GDM1 (cell line): ENCODE measurements at places on chromosomes 1 and 21.
A peak's percentile ranks its signal among the peaks of the same experiment; 100 is the strongest.

DNA sequence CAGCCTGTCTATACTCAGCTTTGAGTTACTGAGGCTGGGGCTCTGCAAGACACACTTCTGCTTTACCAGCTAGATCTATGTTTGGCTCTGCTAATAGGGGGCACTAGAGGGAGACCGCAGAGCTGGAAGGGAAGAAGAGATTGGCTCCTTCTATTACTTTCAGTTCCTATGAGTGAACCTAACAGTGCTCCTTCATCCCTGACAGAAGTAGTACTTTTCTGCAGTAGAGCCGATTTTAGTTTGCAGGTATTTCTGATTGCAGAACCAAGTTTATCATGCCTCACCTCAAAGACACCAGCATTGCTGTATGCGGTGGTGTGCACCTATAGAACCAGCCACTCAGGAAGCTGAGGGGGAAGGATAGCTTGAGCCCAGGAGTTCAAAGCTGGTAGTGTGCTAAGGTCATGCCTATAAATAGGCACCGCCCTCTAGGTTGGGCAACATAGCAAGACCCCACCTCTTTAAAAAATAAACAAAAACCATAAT lies 5.7 kb upstream of the ZDHHC18 start:
- DNase-seq, result peak; percentile 67

- DNase-seq, result no peak
Observed at GRCh38 chr1:22340066-22340465, 111.6 kb upstream of the ZBTB40 start.

DNA sequence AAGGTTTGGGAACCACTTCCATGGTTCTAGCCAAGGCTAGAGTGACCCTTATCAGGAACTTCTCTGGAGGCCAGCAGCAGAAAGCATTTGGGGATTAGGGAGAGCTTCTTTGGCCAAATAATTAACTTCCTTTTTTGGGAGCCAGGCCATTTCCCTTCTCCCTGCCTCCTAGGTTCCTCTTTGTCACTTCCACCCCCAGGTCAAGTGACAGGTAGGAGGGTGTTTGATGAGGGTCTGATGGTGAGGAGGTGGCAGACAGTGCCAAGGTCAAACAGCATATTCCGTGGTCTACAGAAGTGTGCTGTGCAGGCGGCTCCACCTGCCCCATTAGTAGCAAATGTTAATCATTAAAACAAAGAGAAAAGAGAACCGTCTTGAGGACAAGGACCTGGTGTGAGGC lies 1.9 kb upstream of the KCNA10 start:
- no peak for DNase-seq

GRCh38 chr21:36910581-36911307 lies 55.7 kb downstream of the HLCS start:
- no peak for DNase-seq

DNA sequence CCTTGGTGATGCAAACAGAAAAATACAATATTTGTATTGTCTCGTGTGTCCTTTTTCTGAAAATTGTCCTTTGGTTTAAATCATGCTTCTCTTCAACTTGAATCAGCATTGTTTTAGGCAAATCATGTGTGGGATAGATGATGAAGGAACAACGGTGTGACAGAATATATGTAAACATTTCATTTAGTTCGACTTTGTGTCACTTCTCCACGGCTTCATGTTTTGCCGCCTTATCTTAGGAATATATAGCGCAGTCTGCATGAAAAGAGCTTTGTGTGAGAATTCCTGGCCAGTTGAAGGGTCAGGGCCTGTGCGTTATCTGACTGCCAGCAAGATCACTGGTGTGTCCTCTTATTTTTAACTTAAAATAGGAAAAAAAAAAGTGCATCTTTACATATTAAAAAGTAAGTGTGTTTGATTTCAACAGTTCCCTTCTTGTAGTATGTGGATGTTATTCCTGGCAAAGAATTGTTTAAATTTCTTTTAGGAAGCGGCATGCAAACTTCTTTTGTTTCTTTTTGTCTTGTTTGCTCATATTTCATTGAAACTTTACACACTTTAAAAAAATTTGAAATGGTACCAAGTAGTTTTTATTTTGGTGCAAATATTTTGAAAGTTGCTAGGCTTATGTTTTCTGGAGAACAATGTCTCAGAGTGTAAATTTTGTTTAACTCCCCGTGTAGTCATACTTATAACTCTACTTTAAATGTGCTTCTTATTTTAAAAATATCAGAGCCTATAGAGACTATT lies 465.2 kb downstream of the USP25 start:
- DNase-seq, result no peak

DNA sequence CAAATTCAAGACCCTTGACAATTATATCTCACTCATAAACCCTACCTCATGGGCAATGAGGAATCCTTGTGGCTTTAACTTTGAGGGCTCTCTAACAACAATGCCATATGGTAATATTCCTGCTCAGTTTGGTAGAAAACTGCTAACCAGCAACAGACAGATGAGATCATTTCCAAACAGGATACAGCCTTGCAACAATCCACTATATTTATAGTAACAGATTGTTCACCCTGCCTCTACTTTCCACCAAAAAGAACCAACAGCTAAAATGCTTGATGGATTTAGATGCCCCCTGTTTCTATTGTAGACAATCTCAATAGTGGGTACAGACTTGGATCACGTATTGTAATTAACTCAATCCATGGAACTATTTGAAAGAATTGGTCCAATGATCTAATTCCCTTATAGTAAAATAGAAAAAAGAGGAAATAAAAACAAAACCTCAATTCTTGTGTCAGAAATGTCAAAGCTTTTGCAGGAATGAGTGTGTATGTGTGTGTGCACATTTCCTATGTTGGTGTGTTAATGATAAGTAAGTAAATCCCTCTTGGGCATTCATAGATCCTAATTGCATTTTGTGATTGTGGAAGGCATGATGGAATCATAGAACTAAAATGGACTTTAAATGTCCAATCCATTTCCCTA lies 100.0 kb upstream of the EDEM3 start:
- no peak for DNase-seq

GRCh38 chr1:239253032-239253431 lies 133.3 kb upstream of the CHRM3 start:
- DNase-seq, result no peak
